ENCODE measurements at places on chromosomes 1 and 21.

GRCh38 chr1:78069784-78070183 lies 24.0 kb downstream of the GIPC2 start:
- DNase-seq: no peak

- DNase-seq: no peak
These were observed 26.8 kb downstream of the UMODL1 start for GRCh38 chr21:42097860-42098454.

GRCh38 chr1:200850554-200850953 lies 22.2 kb upstream of the GPR25 start:
- no peak for DNase-seq

DNA sequence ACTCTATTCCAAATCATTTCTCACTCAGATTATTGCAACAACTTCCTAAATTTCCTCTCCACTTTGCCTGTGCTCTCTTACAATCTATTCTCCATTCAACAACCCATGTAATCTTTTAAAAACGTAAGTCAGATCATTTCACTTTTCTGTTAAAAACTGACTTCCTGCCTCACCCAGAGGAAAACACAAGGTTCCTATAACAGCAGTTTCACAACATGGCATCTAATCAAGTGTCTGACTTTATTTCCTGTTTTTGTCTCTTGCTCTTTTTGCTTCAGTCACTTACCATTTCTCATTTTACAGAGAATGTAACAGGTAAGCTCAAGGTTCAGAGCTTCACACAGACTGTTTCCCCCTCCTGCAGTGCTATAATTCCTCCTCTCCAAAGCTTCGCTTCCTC lies 560.7 kb downstream of the LRRIQ3 start:
- no peak for DNase-seq

- DNase-seq: no peak
These were observed 16.0 kb downstream of the TRIM11 start for GRCh38 chr1:228390649-228391048.

DNA sequence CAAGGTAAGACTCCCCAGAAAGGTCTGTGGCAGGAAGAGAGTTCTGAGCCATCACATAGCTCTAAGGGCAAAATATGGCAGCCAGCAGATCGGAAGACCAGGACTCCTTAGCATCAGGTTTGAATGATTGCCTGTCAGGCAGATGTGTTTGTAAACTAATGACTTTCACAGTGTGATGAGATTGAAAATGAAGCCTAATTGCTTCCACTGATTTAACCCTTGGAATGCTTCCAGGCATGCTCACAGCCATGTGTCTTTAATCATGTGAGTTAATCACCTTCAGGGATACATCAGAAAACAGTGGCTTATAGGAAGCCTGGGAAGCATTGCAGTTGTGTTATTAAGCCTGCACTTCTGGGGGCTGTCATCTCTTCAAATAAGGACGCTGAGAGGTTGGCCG lies 82.8 kb downstream of the LRRC53 start:
- no peak for DNase-seq

GRCh38 chr1:940107-941014 lies 16.6 kb downstream of the SAMD11 start:
- DNase-seq: no peak

- DNase-seq: no peak
These were observed 46.8 kb downstream of the NTMT2 start for GRCh38 chr1:170192546-170192945.

DNA sequence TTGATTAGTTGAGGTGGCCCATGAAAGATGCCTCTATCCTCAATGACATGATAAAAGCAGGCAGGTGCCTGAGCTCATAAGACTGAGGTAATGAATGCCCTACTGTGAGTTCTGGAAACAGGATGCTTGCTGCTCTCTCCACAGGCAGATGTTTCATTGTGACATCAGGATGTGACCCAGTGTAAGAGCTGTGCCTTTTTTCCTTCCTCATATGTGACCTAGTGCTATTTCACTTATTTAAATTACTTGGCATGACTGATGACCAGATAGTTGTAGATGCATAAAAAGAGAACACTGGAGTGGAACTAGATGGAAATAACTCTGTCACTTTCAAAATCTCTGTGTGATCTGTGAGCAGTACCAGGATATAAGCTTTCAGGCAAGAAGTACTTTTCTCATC lies 31.9 kb downstream of the KIF14 start:
- DNase-seq: no peak

GRCh38 chr21:26686278-26686677 lies 113.2 kb upstream of the CYYR1 start:
- peak; percentile 22 for DNase-seq

DNA sequence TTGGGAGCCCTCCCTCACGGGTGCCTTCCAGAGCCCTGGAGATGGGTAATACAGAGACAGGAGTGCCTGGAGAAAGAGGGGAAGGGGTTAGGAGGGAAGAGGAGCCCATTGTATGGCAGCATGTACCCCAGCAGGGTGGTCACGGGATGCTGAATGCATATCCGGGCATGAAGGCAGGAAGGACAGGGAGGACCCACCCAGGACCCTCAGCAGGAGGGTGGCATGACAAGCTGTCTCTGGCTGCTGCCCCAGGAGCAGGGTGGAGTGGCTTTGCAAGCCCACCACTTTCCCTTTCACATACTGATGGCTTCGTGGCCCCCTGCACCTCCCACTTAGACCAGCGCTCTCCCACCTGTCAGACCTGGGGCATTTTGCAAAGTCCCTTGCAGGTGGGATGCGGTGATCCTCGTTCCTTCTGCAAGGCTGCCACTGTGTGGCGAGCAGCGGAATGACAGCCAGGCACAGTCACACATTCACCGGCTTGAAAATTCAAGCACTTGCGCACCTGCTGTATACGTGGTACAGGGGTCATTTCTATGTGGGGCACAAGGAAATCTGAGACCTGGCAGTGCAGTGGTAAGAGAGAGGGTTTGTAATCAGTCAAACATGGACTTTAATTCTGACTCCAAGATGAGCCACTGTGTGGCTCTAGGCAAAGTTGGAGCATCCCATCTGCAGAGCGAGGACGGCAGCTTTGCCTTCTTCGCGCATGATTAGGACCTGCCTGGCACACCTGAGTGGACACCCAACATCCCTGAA lies 53.2 kb upstream of the TMEM51 start:
- DNase-seq: peak; percentile 8

GRCh38 chr1:78281580-78281979 lies 209.2 kb upstream of the PTGFR start:
- no peak for DNase-seq

GRCh38 chr1:86618358-86618757 lies 71.5 kb downstream of the CLCA4 start:
- DNase-seq: no peak

- no peak for DNase-seq
These were observed 34.1 kb downstream of the CDCP2 start for GRCh38 chr1:54118704-54119103.

DNA sequence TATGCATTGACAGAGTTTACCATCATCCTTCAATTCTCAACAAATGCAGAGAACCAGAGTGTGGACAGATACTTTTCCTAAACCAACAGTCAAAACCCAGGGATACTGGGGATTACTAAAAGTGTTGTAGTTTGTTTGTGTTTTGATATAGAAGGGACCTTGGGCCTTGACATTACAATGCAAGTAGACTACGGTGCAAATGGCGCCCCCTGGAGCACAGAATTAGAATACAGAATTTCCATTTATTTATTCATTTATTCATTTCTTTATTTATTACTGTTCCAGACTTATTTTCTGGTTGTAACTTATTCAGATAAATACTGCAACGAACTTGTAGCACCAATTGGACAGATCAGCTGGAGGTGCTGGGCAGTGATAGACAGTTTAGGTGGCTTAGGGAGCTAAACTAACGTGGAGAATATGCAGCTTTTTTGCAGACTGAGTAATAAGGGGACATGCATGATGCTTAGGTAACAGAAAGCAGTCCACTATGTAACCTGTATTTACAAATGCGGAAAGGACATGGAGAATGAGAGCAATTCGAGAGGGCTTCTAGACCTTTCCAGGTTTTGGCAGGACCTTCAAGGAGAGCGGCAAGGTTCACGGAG lies 42.6 kb downstream of the KIRREL1 start:
- DNase-seq: no peak

DNA sequence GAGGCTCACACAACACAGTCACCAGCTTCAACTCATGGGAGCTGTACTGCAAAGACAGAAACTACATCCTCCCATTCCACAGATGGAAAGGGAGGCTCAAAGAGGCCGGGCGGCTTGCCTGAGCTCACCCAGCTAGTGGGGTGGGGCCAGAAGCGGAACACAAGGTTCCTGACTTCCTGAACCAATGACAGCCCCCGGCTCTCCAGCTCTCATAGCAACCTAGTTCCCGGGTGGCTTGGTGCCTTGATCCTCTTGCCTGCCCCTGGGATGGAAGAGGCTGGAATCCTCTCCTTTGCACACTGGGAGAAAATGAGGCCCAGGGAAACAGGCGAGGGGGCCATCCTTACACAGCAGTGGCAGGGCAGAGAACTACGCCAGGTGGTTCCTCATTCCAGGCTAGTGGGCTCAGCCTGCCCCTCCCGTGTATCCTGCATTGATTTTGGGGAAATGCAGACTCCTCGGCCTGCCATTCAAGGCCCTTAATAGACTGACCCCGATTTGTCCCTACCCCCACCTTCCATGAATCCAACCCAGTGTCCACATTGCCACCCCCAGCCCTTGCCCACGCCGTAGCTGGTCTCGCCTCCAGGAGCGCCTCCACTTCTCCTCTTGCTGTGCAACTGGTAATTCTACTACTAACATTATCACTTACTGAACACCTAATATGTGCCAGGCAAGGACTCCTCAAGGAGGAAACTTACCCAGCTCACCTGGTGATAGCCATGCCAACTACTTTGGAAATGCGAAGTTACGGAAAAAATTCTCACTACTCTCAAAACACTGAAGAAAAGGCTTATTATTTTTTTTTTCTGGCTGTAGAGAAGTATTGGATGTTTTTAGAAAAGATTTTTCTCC lies 5.0 kb downstream of the RAP1GAP start:
- DNase-seq: no peak

DNA sequence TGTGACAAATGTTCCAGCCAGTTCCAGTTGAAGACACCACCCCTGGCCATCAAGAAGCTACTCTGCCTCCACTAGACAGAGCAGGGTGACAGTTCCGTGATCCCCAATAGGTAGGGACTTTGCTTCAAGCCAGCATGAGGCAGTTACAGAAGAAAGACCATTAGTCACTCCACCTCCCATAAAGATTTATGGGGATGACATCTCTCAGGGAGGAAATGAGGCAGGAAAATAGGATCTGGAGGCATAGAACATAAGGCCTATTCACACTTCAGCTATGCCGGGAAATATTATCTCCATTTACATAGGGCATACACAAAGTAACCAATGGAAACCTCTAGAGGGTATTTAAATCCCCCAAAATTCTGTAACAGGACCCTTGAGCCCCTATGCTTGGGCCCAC lies 3.5 kb upstream of the GBP7 start:
- no peak for DNase-seq

DNA sequence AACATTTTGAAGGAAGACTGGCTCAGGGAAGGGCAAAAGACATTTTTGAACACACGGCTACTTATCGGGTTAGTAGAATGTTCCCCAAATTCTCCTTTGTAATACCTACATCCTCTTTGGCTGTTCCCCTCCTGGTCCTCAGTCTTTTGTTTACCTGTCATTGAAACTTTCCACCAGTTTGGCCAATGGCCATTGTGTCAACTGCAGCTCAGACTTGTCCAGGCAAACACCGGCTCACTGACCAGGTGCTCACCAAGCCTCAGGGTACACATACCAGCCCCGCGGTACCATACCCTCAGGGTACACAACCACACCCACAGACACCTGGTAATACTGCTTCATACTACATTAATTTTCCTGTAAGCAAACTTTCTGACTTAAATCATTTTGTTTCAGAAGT lies 84.8 kb upstream of the ZNF648 start:
- no peak for DNase-seq

DNA sequence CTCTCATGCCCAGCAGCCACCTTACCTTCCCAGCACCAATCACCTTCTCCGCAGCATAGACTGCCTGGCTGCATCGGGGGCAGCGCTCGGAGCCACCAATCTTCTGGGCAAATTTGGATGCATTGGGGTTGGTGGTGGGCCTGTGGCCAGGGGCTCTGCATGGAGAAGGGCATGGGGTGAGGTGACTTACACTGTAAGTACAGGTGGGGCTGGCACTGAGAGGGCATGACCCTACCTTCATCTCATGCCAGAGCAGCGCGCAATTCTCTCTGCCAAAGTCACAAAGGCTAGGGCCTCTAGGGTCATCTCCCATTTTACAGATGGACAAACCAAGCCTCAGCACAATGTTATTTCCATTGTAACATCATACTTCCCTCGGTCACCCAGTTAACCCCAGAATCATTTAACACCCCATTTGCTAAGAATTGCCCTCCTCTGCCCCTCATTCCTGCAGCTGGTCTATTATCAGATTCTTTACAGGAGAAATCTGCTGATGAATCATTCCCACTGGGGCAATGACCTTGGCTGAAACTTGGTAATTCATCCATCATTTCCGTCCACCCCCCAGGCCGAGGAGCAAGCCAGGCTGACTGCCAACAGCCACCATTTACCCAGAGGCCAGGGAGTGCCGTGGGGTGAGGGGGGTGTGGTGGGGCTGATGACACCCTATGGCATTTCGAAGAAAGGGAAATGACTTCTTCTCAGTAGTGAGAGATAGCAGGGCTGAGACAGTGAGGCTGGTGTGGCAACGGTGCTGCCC lies 17.9 kb downstream of the CSRP1 start:
- DNase-seq: no peak

GRCh38 chr1:217191441-217191840 lies 439.4 kb downstream of the GPATCH2 start:
- DNase-seq: no peak

GRCh38 chr1:181538836-181539235 lies 55.5 kb downstream of the CACNA1E start:
- no peak for DNase-seq

DNA sequence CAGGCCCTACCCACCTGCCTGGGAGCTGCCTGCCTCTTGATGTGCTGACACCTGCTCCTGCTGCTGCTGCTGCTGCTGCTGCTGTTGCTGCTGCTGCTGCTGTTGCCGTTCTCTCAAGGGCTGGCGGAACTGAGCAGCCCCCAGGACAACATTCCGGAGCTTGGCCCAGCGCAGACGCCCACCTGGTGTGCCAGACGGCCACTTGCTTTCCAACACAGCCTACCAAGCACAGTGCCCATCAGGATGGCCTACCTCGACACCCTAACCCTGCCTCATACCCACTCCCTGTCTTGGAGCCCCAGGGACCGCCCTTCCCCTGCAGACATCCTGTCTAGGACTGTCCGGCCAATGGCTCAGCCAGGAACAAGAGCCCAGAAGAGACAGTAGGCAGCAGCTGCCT lies 11.8 kb downstream of the DENND4B start:
- no peak for DNase-seq

- no peak for DNase-seq
These were observed 21.0 kb downstream of the RAVER2 start for GRCh38 chr1:64765826-64766225.

- DNase-seq: no peak
These were observed 6.2 kb upstream of the SLC5A9 start for GRCh38 chr1:48216313-48216712.

DNA sequence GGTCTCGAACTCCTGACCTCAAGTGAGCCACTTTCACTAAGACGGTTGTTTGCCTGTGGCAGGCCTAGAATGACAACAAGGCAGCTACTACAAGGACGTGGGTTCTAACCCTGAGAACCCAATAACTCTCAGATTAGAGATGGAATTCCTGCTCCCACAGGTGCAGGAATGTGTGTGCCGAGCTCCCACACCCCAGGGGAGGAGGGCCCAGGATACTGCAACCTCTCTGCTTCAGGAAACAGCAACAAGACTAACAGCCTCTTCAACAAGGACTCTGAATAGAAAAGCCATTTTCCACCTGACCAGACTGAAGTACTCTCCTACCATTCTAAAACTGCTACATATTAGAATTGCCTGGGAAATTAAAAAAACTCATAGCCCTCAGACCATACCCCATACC lies 4.9 kb downstream of the LSM10 start:
- DNase-seq: no peak

- no peak for DNase-seq
These were observed 322.0 kb downstream of the CAMTA1 start for GRCh38 chr1:7107109-7107830.
